ENCODE measurements at places on chromosomes 3 and 15.

DNA sequence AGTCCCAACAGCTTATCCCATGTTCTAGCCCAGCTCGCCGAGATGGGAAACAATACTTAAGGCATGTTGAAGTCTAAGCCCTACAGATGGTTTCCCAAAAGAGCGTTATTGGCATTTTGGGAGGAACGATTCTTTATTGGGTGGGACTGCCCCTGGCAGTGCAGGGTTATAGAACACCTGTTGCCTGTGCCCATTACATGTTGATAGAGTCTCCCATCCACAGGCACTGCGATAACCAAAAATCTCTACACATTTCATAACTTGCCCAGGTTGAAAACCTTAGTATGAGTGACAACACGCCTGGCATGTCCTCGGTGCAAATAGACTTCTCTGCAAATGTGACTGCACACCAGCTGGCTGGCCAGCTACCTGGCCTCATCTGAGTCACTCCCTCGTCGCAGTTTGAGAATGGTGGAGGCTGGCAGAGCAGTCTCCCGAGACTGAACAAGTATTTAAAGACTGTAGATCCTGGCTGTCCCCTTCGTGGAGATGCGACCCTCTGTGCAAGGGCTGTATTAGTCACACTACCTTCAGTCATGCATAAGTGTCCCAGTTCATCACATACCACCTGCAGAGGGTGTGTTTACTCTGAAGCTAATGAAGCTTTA, 18.7 kb downstream of the ZNF80 start:
- DNase-seq, result no peak

- no peak for DNase-seq
Measured at GRCh38 chr3:136819392-136819730, 435 bp downstream of the SLC35G2 start.

DNA sequence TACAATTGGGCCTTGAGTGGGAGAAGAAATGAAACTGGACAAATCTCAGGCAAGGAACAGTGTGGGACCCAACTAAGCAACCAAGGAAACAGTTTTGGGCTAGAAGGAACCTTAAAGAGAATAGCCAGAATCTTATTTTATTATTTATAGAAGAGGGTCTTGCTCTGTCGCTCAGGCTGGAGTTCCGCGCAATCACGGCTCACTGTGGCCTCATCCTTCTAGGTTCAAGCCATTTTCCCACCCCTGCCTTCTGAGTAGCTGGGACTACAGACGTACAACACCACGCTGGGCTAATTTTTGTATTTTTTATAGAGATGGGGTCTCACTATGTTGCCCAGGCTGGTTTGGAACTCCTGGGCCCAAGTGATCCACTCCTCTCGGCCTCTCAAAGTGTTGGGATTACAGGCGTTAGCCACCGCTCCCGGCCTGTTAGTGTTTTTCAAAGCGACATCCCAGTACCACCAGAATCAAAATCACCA, 734 bp upstream of the WDR76 start:
- DNase-seq, result no peak

DNA sequence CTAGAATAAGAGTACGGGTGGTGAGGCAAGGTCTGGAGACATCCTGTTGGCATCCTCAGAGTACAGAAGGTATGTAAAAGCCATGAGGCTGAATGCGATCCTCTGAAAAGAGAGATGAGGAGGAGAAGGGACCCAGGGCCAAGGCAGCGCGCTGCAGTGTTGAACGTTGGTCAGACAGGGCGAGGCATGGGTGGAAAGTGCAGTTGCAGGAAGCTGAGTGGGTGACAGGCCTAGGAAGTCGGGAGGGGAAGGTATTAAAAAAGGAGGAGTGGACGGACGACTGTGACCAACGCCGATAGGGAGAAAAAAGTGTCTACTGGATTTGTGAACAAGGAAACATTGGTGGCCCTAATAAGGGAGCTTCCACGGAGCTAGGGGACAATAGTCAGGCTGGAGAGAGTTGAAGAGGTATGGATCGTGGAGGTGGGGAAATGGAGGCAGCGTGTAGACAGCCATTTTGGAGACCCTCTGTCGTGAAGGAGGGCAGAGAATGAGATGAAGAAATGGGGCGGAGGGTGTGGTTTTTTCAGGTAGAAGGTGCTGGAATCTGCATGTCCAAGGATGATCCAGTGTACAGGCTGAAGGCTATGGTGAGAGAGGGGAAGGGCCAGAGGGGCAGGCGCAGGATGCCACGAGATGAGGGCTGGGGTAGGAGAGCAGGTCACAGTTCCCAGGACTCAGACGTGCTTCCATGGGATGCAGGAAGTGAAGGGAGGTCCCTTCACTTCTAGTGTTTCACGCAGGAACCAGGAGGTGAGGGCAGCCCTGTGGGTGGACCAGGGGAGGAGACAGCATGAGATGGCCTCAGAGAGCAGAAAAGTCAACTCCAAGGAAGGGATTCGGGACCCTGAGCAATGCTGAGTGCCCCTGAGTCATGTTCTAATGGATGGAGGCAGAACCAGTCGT, 115.9 kb downstream of the ASB7 start:
- DNase-seq, result no peak

- DNase-seq, result no peak
Measured at GRCh38 chr3:139527265-139527664, 12.3 kb downstream of the RBP1 start.

DNA sequence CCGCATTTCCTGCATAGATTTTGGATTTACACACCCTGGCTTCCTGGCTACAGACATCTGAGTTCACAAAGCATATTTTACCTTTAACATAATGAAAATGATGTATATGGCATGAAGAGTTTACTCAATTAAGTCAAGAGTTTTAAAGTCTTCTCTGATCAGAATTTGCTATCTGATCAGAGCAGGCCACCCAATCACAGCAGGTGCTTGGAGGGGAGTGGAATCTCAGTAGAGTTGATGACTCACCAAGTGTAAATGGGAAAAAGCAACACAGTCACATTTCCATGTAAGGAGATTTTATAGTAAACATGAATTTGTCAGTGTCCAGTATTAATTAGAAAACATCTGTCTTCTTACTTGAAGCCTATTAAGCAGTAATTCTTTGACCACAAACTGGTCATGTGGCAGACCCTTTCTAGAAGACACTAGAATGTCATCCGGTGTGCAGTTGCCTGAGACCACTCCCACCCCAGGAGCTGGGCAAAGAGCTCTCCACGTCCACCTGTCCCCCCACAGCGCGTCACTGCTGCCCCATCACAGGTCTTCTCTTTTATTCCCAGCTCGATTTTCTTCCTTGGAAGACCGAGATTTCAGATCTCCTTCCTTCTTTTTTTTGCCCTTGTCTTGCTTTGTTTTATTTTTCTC, 10.8 kb downstream of the MESD start:
- no peak for DNase-seq

DNA sequence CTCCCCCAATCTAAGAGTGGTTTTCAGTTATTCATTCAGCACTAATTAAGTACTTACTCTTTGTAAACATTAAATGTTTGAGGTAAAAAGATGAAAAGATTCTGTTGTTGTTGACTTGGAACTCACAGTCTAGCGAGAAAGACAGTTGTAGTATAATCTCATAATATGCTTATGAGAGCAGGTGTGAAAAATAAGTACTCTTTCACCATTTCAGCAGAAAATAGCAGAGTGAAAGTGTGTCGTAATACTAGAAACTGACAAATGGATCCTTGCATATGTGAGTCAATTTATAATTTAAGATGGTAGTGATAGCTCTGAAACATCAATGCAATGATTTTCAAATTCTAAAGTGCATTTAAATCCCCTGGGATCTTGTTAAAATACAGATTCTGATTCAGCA, 618.8 kb upstream of the CCDC54 start:
- no peak for DNase-seq
